ENCODE measurements at places on chromosomes 13 and 19.

DNA sequence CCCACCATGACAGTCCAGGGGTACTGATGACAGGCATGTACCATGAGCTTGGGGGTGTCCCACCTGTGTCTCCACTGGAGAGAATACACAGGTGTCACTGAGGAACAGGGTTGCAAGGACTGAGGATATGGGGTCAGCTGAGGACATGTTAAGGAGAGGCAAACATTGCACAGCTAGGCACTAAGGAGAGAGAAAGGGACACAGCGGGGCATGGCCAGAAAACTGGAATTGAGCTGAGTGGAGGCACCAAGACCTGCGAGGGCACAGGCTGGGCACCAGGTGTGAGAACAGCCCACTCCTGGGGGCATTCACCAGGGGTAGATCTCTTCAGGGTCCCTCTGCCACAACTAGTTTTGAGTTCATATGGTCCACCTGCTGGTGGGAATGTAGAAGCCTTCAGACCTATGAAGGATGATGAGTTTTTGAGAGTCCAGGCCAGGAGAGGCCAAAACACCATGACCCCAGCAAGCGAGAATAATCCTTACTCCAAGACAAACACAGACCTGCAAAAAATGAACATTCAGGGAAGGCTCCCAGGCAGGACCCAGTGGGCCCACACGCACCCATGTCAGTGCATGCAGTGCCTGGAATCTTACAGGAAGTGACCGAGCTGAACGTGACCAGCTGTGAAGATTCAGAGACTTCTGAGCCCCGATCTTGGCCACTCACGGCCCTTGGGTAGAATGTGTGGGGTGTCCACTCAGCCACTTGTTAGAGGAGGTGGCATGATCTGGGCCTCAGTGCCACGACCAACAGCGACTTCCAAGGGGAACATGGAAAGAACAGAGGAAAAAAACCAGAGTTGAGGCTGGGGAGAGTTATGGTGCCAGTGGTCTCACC, 1.4 kb upstream of the ZNF584 start:
- DNase-seq = no peak

DNA sequence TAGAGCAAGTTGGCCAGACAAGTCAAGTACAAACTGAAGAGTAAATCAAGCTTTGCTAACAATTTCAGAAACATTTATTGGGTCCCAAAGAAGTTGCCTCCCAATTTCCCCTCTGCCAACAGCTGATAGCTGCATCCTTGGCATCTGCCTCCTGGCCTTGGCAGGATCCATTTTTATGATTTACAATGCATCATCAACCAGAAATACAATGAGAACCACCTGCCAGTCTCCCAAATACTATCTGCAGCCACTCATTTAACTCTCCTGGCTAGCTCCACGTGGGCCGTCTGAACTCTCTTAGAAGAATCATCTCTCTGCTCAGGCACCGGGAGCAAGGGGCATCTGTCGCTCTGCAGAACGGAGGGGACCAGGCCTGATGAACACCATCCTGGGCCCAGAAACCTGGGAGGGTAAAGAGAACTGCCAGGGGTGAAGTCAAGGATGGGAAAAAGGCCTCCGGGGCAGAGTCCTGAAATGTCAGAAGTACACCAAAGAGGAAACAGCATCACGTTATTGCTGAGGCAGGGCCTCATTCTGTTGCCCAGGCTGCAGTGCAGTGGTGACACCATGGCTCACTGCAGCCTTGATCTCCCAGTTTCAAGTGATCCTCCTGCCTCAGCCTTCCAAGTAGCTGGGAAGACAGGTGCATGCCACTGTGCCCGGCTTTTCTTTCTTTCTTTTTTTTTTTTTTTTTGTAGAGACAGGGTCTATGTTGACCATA, 2.6 kb downstream of the LONP1 start:
- DNase-seq = no peak

- DNase-seq = no peak
These were observed 56.7 kb upstream of the NFIC start for GRCh38 chr19:3309724-3310123.

GRCh38 chr19:2603334-2603733, 99.2 kb downstream of the GNG7 start:
- DNase-seq = no peak

DNA sequence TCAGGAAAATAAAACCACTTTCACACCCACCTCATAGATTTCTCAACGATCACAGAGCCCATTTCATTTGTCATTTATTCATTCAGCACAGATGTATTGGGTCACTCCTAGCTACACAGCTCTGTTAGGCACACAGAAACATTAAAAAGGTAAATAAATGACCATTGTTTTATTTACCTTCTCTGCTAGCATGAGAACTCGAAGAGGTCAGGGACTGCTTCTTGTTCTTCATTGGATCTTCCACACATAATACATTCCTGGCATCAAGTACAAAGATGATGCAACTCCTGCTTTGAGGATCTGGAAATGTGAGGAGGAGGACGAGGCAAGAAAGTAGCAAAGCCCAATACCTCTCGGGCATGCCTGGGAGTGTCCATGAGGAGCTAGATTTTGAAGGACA, 168.1 kb downstream of the RBM26 start:
- no peak for DNase-seq

DNA sequence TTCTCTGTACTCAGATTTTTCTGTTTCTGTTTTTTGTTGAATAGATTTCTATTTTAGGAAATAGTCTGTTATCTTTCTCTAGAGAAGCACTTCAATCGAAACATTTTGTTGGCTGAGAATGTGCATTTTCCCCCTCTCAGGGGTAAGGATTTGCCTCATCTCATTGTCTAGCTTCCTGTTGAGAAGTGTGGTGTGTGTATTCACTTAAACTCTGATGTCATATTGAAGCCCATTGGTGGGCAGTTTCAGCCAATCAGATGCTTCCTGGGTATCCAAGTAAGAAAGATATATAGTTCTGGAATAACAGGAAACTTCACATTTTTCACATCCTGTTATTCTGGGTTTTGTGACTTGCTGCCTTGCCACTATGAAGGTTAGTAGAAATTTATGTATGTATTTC, 87.6 kb downstream of the ARHGEF7 start:
- DNase-seq = no peak

DNA sequence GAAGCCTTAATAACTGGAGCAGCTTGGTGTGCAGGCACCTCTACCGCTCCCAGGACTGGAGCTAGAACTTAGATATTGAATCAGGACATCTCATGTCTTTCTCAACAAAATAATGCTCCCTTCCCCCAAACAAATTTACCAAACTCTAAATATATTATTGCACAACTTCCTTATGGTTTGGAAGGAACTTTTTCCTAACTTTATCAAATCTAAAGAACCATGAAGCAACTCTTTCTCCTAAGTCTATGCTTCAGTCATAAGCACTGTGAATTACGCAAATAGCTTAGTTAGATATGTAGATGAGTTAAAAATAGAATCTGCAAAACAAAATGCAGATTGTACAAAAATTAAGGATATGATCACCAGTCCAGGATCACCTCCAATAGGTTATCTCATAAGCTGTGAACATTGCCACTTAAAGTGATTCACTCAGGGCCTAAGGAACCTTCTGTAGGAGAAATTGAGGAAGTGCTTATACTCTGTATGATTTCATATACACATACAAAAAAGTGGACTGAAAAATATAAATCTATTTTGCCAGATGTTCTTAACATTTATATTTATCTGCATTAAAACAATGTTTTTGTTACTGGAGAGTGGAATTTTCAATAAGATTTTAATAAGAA, 20.4 kb upstream of the MAB21L1 start:
- DNase-seq = no peak

DNA sequence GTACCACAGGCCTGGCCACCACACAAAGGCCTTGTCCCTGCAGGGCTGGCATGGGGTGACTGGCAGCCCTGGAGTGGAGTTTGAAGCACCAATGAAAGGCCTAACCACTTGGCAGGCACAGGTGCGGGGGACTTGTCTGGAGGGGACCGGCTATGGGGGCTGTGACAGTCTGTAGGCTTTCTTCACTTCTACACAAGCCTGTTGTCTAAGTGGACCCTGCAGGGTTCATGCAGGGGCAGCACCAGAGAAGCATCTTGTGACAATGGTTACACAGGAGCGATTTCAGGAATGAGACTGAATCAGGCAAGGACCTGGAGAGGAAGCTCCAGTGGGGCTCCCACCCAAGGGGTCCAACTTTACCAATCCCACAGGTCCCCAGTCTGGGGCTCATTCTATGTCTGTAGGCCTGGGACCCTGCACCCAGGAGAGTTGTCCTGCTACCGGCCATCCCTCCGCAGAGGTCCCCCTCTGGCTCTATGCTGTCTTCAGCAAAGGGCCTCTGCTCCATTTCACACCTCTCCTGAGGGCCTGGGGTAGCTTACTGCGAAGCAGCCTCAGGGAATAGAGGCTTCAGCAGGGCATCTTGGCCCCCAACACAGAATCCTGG, 2.3 kb upstream of the ZNF837 start:
- DNase-seq = no peak

- no peak for DNase-seq
These were observed 10.6 kb downstream of the TRIP10 start for GRCh38 chr19:6750062-6750461.

DNA sequence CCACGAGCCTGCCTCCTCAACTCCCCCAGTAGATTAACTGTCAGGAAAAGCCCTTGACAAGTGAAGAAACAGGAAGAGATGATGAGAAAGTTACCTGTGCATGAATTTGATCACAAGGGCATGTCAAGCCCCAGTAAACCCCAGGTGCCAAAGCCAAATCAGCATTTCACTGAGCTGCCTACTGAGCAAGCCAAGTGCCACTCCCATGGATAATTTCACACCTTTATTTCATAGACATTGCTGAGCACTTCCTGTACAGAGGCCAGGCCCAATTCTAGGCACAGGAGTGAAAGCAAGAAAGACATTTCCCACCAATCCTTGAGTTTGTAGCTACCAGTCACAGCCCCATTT, 2.4 kb downstream of the GADD45GIP1 start:
- no peak for DNase-seq

DNA sequence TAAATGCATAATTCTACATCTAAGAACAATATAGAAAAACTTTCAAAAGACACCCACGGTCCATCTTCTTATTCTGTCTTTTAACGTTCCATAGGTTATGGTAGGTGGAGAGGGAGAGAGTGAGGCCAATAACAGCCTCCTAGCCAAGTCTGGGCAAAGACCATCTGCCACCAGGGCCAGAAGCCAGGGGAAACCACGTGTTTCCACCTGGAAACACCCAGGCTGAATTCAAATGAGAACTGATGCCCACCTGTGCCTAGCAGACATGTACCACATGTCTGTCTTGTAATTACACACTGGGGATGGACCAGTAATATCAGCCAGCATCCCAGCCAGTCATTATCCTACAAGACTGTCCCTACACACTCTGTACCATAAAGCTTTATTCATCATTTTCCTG, 1573.1 kb downstream of the EFNB2 start:
- no peak for DNase-seq

DNA sequence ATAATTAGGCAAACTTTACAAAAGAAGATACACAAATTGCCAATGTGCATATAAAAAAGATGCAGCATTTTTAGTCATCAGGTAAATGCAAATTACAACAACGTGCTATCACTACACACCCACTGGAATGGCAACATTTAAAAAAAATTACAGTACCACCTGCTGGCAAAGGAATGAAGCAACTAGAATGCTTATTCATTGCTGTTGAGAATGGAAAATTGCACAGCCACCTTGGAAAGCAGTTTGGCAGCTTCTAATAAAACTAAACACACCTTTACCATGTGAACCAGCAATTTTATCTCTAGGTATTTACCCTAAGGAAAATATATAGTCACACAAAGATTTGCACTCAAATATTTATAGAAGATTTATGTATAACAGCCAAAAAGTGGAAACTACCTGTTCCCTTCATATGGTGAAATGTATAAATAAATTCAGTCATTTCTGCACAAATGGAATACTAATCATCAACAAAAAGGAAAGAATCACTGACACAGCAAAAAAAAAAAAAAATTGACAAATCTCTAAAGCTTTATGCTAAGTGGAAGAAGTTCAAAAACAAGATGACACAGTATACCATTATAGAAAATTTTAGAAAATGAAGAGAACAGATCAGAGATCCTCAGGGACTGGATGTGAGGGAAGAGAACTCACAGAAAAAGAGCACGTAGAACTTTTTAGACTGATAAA, 30.3 kb downstream of the OXGR1 start:
- no peak for DNase-seq

DNA sequence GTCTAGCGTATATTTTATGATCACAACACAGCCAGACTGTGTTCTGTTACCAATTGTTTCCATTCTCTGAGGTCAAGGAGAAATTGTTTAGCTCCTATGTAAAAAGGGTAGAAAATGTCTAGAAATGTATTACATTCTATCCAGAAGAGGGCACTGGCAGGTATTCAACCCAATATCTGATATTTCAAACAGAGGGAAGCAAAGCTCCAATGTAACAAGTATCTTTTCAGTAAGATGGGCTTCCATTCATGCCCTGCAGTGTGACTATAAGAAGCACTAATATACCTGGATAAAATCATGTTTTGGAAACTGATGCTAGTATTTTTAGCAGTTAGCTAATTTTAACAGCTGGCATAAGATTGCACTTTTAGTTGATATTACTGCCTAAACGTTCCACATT, 312.7 kb downstream of the FGF14 start:
- no peak for DNase-seq
